Uterus (tissue), 4 donors: ENCODE measurements at places on chromosomes 4 and X.

- peak; percentile 31 for DNase-seq
Measured at GRCh38 chrX:107747596-107748161, 27.9 kb downstream of the TSC22D3 start.

GRCh38 chrX:136828830-136829229, 48.1 kb upstream of the ARHGEF6 start:
- no peak for DNase-seq

DNA sequence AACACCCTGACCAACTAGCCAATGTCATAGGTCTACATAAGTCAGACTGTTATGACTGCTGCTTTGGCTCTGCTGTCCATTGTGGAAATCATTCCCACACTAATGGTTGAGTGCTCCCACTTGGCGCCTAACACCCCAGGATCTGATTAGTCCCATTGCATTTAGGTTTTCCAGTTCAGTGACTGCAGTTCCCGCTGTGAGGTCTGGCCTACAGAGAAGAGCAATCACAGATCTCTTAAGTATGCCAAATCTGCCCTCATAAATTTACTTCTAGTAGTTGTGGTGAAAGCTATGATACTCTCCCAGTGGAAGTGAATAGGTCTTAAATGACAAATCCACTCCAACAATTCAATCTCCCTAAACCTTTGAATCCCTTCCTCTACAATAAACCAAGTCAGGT, 77.3 kb upstream of the IL2 start:
- DNase-seq, result no peak

GRCh38 chrX:1224954-1225353, 12.5 kb upstream of the CRLF2 start:
- DNase-seq, result no peak

GRCh38 chr4:102478186-102478585, 23.0 kb upstream of the NFKB1 start:
- no peak for DNase-seq

DNA sequence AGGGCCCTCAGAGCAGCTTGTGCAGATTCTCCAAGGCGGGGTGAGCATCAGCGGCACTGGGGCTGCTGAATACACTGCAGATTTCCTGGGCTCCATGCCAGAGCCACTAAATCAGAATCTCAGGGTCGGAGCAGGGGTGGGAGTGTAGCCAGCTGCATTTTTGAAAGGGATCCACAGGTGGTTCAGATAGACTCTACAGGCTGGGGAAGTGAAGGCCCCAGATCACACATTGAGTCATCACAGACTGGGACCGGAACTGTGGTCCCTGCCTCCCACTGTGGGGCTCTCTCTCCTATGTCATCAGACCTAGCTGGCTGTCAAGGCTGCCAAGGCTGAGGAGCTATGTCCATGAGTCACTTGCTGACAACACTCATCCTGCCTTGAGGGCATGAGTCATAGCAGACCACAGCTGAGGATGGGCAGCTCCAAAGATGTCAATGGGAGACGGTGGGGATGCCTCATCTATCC, 162.3 kb upstream of the MAMLD1 start:
- peak; percentile 65 for DNase-seq

GRCh38 chr4:53967986-53968385, 96.4 kb downstream of the CHIC2 start:
- DNase-seq, result no peak

- DNase-seq, result no peak
Measured at GRCh38 chr4:118389721-118390120, 36.9 kb upstream of the PRSS12 start.
